ENCODE measurements at places on chromosomes 2 and 18.

- no peak for DNase-seq
Observed at GRCh38 chr2:33726415-33726814, 127.3 kb upstream of the FAM98A start.

GRCh38 chr2:47592381-47592780 is 189.4 kb downstream of the MSH2 start:
- DNase-seq, result no peak

DNA sequence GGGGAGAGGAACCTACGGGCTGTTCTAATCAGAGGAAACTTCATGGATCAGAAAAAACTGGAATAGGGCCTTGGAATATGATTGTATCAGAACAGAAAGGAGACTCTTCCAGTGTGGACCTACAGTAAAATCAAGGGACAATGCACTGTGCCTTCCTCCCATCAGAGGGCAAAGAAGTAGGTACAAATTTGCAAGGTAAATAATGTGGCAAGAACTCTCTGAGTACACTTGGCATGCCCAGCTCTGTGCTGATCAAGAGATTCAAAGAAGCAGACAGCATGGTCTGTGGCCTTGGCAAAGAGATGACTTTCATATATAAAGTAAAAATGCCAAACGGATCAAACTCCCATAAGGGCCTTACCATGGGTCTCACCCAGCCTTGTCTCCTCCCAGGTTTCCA is 242.6 kb upstream of the OSR1 start:
- no peak for DNase-seq

- DNase-seq, result no peak
Observed at GRCh38 chr2:21111012-21111411, 12.8 kb upstream of the TDRD15 start.

GRCh38 chr2:113251118-113251517 is 27.6 kb downstream of the PAX8 start:
- DNase-seq, result no peak

- DNase-seq, result no peak
Observed at GRCh38 chr2:204574486-204574885, 29.2 kb downstream of the PARD3B start.

DNA sequence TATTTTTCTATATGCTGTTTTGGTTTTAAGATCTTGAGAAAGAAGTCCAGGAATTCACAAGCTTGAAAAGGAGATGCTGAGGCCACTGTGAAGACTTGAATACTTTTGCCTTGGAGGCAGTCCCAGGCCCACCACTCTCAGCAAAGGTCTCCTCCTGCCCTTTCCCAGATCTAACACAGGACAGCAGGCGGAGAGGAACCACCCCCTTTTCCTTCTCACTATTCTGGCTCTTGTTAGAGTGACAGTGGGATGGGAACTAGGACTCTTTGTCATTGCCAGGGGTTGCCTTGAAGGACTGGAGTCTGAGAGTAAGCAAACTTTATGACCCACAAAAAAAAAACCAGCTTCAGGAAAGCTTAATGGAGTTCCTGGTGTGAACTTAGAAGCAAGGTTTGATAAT is 54.7 kb downstream of the E2F6 start:
- no peak for DNase-seq

- DNase-seq, result no peak
Observed at GRCh38 chr2:166112193-166112605, 15.6 kb downstream of the SCN1A start.

Data from stimulated activated CD4-positive, alpha-beta T cell treated with anti-CD3 and anti-CD28 coated beads, Interleukin-1b, Interleukin-23, amount 100 ng/mL, for 1 hour (primary cell).